ENCODE measurements at places on chromosomes 3 and 15.

GRCh38 chr3:81419228-81419627 lies 342.2 kb downstream of the GBE1 start:
- no peak for DNase-seq

GRCh38 chr15:58115692-58116091 lies 22.5 kb upstream of the AQP9 start:
- DNase-seq: no peak

- peak; percentile 13 for DNase-seq
Measured at GRCh38 chr3:73745526-73746191, 120.9 kb upstream of the PDZRN3 start.

GRCh38 chr3:182292591-182292990 lies 500.7 kb upstream of the ATP11B start:
- no peak for DNase-seq

- DNase-seq: no peak
Measured at GRCh38 chr3:177961784-177962183, 574.5 kb upstream of the KCNMB2 start.

DNA sequence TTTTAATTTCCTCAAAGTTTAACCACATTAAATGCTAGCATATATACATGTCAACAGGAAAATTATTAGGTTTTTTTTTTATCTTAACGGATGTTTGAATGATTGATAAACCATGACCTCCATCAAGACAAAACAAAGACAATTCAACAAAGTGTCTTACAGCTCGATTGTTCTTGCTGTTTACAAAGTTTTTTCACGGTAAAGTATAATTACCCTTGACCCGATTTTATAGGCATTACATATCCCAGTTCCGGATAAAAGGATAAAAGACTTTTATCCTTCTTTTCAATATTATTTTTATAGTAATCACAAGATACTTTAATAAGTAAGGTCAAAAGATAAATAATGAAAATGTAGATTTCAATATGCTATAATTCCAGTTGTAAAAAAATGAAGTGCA lies 96.9 kb downstream of the RORA start:
- no peak for DNase-seq

DNA sequence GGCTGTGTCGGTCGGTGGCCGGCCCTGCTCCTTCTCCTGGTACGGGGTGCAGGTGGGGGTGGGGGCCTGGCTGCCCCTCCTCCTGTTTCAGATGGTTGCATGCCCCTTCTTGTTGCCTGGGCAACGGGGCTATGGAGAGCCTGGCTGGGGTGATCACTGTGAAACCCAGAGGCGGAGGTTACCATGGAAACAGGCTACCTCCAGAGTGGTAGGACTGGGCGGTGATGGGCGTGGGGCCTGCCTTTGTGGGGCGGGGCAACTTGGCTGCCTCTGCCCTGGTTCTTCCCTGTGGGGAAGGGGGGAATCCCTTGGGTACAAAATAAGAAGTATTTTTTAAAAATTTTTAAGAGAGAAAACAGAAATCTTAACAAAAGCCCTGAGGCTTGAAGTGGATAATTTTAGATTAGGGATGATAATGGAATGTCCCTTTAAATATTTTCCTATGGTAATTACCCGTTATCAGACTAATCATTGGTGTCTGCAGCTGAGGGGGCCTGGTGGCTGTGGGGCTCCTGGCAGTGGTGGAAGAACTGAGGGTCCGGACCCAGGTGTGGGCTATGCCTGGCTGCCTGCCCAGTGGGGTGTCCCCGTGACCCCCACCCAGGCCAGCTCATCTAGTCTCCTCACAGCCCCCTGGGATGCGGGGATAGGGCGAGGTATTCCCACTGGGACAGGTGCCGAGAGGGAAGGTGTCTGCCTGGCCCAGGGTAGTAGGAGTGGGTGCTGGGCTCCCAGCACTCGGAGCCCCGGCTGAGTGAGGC lies 32.5 kb downstream of the PLXNA1 start:
- no peak for DNase-seq

GRCh38 chr3:186264608-186265400 lies 97.2 kb downstream of the DGKG start:
- DNase-seq: no peak

- no peak for DNase-seq
Measured at GRCh38 chr3:176587089-176587488, 610.2 kb downstream of the TBL1XR1 start.

DNA sequence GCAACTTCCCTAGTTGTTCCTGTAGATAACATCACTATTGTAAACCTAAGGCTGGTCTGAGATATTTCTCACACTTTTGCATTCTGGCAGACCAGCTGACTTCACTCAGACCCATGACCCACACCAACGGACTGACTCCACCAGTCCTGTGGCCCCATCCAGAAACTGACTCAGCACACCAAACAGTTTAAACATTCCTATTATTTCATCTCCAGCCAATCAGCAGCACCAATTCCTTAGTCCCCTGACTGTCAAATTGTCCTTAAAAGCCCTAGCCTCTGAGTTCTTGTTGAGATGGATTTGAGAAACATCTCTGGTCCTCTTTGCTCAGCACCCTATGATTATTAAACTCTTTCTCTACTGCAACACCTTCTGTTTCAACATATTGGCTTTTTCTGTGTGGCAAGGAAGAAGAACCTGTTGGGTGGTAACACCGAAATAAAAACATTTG lies 12.2 kb upstream of the IDH2 start:
- no peak for DNase-seq

DNA sequence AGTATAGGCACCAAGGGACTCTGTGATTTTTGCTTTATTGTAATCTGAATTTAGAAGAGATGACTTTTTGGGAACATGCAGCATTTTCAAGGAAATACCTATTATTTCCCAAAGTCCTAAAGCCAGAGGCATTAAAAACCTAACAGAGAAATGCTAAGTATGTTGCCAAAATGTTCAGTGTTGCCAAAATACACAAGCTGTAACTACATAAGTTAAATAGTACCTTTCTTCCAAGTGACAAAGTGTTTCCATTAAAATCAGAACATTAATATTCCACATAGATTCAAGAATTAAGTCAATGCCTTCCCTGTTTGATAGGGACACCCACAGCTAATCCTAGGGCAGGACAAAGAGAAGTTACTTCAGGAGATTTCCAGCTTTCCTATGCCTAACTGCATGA lies 42.0 kb downstream of the MKRN2 start:
- DNase-seq: no peak

- DNase-seq: no peak
Measured at GRCh38 chr15:37524601-37525000, 409.8 kb upstream of the TMCO5A start.

GRCh38 chr15:75532413-75533250 lies 46.5 kb downstream of the PTPN9 start:
- no peak for DNase-seq

DNA sequence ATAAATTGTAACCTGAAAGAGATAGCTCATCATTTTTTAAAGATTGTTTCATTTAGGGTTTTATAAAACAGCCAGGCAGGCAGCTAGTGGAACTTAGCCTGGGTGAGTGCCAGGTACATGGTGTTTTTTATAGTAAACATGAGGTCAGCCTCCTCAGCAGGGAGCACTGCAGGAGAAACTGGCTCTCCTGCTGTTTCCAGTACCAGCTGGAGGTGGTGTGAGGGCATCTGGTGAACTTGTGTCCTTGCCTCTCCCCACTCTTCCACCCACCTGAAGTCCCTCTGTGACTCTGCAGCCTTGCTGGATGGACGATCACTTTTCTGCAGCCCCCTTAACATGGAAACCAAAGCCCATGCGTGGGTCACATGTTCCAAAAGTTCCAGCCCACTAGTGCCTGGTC lies 128.4 kb downstream of the FAM174B start:
- DNase-seq: no peak

DNA sequence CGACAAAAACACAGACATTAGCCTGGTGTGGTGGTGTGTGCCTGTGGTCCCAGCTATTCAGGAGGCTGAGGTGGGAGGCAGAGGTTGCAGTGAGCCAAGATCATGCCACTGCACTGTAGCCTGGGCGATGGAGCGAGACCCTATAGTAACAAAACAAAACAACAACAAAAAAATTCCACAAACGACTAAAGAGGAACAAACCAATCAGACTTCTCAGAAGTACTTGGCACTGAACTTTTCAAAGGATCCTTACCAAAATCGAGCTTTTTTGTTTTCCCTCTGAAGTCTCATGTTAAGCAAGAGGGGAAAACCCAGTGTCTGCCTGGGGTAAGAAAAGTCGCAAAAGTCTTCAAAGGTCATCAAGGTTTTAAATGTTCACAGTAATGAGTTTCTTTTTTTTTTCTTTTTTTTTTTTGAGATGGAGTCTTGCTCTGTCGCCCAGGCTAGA lies 30.1 kb upstream of the TFRC start:
- no peak for DNase-seq

DNA sequence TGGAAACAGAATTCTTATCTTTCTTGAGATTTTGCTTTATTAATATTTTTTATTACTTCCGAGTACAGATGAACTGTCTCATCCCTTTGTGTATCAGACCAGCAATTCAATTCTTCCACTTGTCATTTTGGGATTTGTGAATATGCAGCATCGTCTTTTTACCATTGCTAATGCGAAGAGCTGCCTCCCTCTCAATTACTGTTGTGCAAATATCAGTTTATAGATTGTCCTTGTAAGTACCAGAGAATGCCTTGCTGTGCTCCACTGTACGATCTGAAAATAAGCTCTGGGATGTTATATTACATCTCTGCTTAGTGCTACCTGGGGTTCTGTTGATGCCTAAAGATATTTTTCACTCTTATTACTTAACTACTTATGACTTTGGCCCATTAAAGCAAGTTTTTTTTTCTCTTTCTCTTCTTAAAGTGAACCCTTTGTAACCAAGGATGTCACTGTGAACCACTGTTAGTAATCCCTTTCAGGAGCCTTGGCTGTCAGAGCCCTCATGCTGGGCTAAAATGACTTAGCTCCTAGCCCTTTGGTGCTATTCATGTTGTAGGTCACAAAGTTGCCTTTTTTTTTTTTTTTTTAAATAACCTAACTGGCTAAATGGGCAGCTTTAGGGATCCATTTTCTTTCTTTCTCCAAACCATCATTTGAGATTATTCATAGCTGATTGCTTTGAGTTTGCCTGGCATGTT lies 382.9 kb downstream of the FEZF2 start:
- DNase-seq: no peak

GRCh38 chr3:49805367-49805782 lies 2.3 kb downstream of the INKA1 start:
- no peak for DNase-seq
